ENCODE measurements at places on chromosomes 12 and 14.

DNA sequence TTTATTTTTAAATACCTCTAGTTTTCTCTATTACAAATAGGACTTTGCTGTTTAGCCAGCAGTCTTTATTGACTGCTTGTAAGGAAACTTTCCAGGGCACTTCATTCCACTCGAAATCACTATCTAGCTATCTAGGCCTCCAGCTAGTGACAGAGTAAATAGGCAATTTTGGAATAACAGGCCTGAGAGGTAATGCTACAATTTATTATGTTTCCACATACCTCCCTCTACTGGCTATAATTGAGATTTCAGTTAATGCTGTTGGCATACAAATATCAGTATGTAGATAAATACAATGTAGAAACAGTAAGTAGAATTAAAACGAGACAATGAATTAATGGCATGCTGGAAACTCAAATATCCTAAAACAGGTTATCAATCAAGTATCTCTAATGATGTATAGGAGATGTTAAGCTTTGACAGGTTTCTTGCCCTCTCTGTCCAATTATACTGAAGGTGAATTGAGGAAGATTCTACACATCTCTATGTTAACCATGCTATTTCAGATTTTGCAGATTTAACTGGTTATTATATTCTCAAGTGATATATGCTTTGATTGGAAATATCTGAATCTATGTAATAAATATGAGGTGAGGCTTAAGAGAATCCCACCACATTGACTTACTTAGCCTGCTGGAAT lies 7.2 kb downstream of the DTD2 start:
- no peak for DNase-seq

DNA sequence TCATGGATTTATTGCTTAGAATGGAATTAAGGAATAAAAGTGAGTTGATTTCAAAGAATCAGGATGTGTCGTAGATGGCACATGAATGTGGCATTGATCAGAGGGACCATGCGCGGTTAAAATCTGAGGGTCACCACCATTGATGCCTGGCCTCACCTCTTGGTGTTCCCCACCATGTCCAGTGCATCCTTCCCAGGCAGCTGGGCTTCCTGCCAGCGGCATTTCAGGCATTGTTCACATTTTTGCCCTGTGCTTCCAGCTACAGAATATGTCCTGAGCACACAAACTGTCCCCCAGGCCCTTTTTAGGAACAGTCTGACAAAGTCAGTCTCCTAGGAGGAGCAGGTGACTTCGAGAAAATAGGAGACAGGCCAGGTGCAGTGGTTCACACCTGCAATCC lies 42.0 kb upstream of the TSPAN9 start:
- DNase-seq: no peak

- no peak for DNase-seq
These were observed 2.2 kb upstream of the C1S start for GRCh38 chr12:7058163-7058845.

- DNase-seq: no peak
These were observed 34.9 kb downstream of the HCAR2 start for GRCh38 chr12:122668268-122668667.

DNA sequence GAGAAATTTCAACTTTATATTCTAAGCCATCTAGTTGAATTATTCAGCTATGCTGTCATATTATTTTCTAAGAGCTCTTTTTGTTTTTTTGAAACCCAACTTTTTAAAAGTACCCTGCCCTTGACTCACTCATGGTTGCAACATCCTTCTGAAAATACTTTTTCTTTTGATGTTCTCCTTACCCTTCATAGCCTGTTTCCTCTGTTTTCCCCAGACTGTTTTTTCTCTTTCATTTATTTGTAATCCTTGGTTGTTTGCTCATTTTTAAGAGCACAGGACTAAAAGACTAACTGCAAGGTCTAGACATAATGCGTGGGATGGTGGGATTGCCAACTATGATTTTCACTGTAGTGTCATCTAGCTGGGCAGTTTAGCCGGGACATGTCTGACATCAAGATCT lies 21.2 kb upstream of the CDKL1 start:
- DNase-seq: no peak

- DNase-seq: no peak
These were observed 36.2 kb downstream of the ANAPC7 start for GRCh38 chr12:110367181-110367864.

DNA sequence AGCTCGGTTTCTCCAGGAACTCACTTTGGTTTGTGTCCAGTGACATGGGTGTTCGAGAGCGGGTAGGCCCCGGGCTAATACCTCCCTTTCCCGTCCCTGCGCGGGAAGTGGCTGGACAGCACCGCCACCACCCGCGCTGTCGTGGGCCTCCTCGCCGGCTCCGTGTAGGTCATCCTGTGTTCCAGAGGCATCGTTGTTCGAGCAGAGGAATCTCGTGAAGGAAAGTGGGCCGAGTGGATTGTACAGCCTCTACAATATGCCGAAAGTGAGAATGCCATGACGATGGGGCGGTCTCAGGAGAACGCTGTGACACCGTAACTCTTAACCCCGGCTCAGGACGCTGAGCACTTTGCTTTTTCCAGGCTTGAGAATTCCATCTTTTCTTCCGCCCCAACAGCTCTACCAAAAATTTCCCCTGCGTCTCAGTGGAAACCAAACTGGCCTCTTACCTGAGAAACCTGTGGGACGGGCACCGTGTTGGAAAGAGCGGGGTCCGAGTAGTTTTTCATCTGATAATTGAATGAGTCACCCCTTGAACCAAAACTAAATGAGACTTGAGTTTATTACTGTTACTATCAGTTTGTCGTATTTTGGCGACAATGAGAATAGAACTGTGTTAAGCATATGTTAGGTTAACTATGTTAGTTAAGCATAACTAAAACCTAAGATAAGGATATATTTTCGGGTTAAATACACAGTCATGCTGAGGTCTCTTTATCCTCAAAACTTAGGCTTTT lies 510 bp downstream of the EIF2S1 start:
- DNase-seq: no peak

- DNase-seq: no peak
These were observed 25.1 kb upstream of the GPHB5 start for GRCh38 chr14:63343878-63344277.

DNA sequence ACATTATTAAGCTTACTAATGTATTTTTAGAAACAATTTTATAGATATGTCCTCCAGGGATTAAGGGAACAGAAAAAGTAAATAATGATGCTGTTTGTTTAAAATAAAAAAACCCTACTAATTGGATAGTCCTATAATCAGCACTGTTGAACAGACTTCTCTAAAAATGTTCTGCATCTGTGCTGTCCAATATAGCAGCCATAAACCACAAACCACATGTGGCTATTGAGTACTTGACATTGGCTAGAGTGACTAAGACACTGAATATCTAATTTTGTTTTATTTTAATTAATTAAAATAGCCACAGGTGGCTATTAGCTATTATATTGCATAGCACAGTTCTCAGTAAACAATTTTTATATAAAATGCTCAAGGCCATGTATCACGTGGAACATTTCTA lies 210.4 kb downstream of the DPY19L2 start:
- no peak for DNase-seq

- no peak for DNase-seq
These were observed 767.7 kb downstream of the LRFN5 start for GRCh38 chr14:42374332-42374731.

GRCh38 chr12:131589221-131589897 lies 121.5 kb upstream of the SFSWAP start:
- DNase-seq: no peak
